ENCODE measurements at places on chromosomes 3 and 15.
A peak's percentile ranks its signal among the peaks of the same experiment; 100 is the strongest.

DNA sequence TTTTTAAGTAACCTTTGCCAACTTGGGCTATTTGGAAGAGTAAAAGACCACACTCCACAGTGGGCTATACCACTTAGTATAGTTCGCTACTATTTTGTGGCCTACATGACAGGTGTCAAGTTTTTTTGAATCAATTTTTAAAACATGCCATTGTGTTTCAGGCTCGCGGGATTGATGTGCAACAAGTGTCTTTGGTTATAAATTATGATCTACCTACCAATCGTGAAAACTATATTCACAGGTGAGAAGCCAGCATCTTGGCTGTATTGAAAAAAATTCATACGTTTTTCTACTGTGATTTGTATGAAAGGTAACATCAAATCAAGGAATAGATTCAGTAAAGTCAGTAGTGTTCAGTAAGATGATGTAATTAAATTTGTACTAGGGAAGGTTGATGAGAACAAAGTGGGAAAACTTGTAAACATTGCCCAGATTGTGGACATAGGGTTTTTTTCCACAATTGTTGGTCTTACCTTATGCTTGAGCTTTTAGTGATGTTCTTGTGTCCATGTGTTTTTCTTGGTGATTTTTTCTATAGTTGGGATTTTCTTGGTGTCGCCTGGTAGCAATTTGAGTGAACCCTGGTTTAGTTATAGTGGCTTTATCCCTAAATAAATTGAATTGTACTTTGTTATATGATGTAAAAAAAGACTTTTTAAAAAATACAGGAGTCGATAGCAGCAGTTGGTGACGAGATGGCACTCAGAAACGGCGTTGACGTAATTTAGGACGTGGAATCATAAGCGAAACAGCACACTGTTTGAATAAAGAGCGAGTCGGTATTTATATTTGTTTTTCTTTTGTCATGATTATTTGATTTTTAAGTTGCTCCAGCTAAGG lies 4.5 kb downstream of the EIF4A2 start:
- DNase-seq, result no peak

GRCh38 chr3:152978152-152978551 lies 143.2 kb downstream of the P2RY1 start:
- no peak for DNase-seq

GRCh38 chr3:157156837-157157635 lies 2.9 kb downstream of the CCNL1 start:
- DNase-seq, result no peak

DNA sequence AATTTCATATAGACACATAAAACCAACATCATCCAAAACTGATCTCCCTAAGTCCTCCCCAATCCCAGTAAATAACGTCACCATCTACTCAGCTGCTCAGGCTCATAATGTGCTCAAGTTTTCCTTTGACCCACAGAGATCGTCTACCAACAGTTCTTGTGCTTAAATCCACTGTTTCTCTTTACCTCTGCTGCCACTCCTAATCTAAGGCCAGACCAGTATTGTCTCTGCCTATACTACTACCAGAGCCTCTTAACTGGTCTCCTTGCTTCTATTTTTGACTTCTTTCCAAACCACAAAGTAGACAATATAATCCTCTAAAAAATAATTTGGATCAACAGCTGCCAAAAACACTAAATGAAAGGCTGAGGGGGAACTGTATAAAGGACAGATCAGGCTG lies 65.3 kb downstream of the CLASP2 start:
- DNase-seq, result no peak

DNA sequence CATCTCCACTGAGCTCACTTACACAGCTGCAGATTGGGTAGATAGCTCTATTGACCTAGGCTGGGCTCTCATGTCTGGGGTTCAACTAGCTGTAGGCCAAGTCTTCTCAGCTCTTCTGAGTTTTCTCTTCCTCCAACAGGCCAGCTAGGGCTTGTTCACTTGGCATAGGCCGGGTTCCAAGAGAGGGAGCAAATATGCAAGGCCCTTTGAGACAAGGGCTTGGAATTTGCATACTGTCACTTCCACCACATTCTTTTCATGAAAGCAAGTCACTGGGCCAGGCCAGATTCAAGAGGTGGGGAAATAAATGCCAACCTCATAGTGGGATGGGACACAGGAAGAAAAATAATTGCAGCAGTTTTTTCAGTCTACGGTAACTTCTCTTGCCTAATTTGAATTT lies 25.2 kb downstream of the PIGB start:
- DNase-seq, result no peak

GRCh38 chr3:76415384-76415783 lies 624.5 kb upstream of the ROBO2 start:
- DNase-seq, result no peak

- no peak for DNase-seq
These were observed 122.0 kb downstream of the MECOM start for GRCh38 chr3:169541528-169541927.

DNA sequence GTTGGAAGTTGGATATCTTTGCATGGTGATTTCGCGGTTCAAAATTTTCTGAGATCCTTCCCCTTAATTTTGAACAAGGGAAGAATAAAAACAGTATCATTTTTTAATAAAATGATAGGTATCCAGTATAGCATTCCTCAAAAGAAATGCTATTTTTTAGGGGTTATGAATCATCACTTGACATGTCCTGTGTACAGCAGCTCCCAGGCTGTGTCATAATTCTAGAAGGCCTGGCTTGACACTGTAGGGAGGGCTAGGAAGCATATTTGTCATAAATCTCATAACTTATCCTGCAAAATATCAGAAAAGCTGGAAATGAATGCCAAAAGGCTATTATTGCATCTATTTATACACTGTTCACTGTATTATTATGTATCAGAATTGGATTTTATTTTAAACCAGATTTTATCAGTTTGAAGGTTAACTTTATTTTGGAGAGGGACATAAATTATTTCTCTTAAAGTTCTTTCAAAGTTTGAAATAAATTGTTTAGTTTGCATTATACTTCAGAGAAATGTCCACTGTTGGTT lies 539.1 kb upstream of the ROBO2 start:
- DNase-seq, result no peak

DNA sequence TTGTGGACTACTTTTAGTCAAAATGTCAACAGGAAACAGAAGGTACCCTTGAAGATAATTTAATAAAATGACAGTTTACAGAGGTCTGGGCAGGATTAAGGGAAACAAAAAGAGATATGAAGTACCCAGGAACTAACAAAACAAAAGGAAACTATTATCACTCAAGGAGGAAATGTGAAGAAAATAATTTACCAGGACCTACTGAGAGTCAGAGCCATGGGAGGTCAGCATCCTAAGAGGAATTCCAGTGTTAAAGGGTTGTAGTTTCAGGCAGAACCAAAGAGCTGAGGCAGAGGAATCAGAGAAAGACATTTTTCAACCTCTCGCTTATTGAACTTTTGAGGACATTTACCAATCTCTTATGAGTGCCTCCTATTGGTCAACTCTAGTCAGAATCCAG lies 408.9 kb upstream of the CBLB start:
- no peak for DNase-seq

GRCh38 chr3:188584162-188584529 lies 430.2 kb downstream of the LPP start:
- no peak for DNase-seq

- no peak for DNase-seq
These were observed 2.7 kb downstream of the TEX55 start for GRCh38 chr3:119148493-119149180.

GRCh38 chr15:27410996-27411605 lies 440.1 kb downstream of the GABRG3 start:
- no peak for DNase-seq

GRCh38 chr15:38758043-38758442 lies 193.4 kb upstream of the RASGRP1 start:
- no peak for DNase-seq

DNA sequence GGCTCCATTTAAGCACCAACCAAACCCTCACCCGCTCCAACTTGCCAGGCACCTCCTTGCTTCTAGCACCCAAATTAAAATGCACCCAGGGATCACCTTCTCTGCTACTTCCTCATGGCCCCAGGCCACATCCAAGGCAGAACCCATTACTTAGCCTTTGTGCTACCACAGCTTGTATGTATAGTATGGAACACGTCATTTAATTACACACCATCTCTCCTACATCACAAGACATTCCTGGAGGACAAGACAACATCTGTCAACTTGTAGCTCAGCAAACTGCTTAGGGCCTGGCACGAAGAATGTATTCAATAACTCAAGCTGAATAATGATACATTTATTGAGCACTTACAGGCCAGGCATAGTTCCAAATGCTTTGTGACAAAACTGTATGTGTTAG lies 23.3 kb downstream of the ZDHHC3 start:
- no peak for DNase-seq

- DNase-seq, result no peak
These were observed 8.5 kb upstream of the ZBED2 start for GRCh38 chr3:111603679-111604078.

GRCh38 chr3:72659596-72659995 lies 188.6 kb downstream of the SHQ1 start:
- DNase-seq, result no peak

- no peak for DNase-seq
These were observed 5.8 kb downstream of the HSPBAP1 start for GRCh38 chr3:122787872-122788271.

DNA sequence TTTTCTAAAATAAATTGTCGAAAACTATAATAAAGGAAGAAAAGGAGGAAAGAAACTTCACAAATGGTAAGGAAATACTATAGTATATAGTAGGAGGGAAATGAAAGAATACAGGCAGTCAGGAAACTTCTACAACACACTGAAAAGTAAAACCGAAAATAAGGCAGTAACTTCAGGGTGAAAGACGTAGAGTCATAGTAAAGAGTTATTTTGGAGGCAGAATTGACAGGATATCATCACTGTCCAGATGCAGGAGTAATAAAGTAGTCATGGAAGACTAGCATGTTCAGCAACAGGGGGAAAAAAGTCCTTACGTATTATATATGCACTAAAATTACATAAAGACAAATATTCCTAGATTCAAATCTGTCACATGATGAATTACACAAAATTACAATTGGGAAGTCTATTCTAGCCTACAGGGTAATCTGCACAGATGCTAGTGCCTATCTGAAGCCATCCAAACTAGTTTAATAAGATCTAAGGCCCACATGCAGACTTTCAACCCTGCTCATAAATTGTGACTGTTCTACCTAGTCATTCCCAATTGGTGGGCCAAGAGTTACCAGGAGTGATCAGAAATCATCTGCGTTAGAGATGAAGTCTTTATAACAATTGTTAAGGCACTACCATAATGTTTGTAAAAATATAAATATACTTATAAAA lies 14.0 kb downstream of the VPS13C start:
- DNase-seq, result no peak

GRCh38 chr3:186653080-186653707 lies 12.6 kb upstream of the HRG start:
- DNase-seq, result no peak

- no peak for DNase-seq
These were observed 1552.3 kb downstream of the OTOL1 start for GRCh38 chr3:163048881-163049280.

DNA sequence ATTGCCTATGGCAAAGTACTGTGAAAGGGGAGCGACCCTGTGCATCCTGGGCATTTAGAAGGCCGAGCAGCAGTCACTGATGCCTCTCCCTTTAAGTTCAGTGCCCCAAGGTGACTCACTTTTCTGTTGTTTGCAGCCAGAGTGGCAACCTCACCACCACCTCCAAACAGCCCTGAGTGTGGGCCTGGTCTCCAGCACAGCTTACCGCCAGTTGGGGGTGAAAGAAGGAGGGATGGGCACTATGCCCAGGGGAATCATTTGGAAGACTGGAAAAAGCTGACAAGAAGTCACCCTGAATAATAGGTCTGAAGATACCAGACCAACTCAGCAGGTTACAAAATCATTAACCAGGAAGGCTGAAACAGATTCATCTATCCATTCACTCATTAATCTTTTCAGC lies 571.8 kb downstream of the EPHB1 start:
- DNase-seq, result no peak

DNA sequence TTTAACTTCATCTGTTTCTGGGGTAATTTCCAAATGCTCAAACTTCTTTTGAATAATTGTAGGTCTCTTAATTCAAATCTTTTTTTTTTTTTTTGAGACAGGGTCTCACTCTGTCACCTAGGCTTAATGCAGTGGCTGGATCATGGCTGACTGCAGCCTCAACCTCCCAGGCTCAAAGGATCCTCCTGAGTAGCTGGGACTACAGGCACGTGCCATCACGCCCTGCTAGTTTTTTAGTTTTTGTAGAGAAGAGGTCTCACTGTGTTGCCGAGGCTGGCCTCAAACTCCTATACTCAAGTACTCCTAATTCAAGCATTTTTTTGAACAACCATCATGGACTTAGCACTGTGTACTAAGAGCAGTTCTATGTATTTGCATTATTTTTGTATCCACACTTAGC lies 3.8 kb upstream of the SIAH2 start:
- peak; percentile 47 for DNase-seq

- peak; percentile 3 for DNase-seq
These were observed 39.7 kb upstream of the ESYT3 start for GRCh38 chr3:138394686-138395085.

DNA sequence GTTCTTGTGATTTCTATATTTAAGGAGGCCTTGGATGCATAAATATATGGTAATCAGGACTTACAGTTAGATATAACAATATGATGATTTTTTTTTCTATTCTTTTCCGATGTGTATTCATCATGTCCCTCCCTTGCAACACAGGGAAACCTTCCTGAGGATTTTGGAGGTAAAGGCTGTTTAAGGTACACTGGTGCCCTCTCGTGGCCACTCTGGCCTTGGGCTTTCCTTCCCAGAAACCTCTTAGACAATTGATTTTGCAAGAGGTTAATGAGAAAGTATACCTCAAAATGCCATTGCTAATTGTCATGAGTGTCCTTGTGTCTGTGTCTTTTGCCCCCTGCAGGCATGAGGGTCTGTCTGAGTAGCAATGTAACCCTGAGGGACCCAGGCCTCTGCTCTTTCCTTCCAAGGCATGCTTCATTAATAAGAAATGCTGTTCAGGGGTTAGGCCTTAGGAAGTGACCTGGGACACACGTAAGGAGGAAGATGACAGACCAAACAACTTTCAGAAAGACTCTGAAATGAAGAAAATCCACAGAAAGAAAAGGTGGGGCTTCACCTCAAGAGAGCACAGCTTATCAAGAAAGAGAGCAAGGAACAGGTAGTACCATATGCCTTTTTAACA lies 70.3 kb upstream of the PPP2R3A start:
- peak; percentile 63 for DNase-seq

- DNase-seq, result no peak
These were observed 102.0 kb upstream of the CCDC80 start for GRCh38 chr3:112742934-112743333.

DNA sequence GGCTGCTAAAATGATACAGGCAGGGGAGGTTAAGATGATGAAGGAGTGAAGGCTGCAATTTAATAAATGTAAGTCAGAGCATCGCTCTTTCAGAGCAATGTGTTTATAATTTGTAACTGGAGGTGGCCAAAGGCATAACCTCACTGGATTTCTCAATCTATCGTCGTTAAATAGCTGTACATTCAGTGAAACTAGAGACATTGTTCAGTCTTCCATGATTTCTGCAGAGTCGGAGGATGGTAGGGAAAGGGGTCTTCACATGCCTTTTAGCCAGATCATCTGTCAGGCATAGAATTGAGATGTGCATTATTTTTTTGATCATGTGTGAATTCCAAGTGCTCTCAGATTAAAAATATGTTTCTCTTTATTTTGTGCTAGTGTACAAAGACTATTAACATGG lies 315.4 kb downstream of the OXSM start:
- DNase-seq, result no peak

All from activated CD8-positive, alpha-beta memory T cell treated with anti-CD3 and anti-CD28 coated beads, Interleukin-2, amount 50 U/mL, for 48 hours (primary cell).